ENCODE measurements at places on chromosomes 7 and 10. TPM values are rescaled to one million over a fixed set of nuclear protein-coding genes. Genes with fewer than 3 reads are reported as not detected.

Gene EBF3
- total RNA-seq: not detected

Gene CYP2C18
- 110 TPM for total RNA-seq

Gene TRIM73
- total RNA-seq: 4.2 TPM

Gene DOCK1
- 14.7 TPM for total RNA-seq

Gene CCDC7
- 4.9 TPM for total RNA-seq

Gene FGFBP3
- 0.33 TPM for total RNA-seq

Gene GSTO2
- total RNA-seq: 2.9 TPM

Gene ADRA2A
- total RNA-seq: 0.53 TPM

Gene SPDYE9
- total RNA-seq: not detected

Gene SNX10
- 27.4 TPM for total RNA-seq

Gene KIF11
- total RNA-seq: 0.38 TPM

Gene PRSS2
- 53.2 TPM for total RNA-seq

Gene SLC26A5
- 0.33 TPM for total RNA-seq

Gene MYH16
- total RNA-seq: not detected

Gene EBLN1
- not detected for total RNA-seq

Gene CALHM1
- not detected for total RNA-seq

Gene FAM237B
- total RNA-seq: not detected

Gene PLEKHS1
- not detected for total RNA-seq

Gene AKR1C4
- 292 TPM for total RNA-seq

Gene CHN2
- total RNA-seq: 56.5 TPM

Gene IQUB
- 0.15 TPM for total RNA-seq

Gene HOXA2
- total RNA-seq: 0.15 TPM

Gene ADAM8
- 7.4 TPM for total RNA-seq

Measured in left lobe of liver (tissue), 2 donors.